ENCODE measurements at places on chromosomes 7 and 10.

DNA sequence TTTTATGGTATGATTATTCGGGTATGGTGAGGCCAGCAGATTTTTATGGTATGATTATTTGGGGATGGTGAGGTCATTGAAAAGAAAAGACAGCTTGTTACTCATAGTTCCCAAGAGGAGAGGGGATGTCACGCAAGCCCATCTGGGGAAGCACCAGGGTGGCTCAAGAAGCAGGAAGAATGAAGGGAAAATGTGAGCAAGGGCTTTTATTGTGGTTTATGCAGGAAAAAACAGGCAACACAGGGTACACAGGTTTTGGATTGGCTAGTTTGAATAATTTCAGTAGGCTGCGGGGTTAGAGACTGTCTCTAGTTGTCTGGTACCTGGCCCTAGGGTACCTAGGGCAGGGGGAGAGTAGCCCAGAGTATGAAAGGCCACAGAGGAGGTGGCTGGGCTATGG lies 26.8 kb upstream of the DGKI start:
- DNase-seq, result no peak

DNA sequence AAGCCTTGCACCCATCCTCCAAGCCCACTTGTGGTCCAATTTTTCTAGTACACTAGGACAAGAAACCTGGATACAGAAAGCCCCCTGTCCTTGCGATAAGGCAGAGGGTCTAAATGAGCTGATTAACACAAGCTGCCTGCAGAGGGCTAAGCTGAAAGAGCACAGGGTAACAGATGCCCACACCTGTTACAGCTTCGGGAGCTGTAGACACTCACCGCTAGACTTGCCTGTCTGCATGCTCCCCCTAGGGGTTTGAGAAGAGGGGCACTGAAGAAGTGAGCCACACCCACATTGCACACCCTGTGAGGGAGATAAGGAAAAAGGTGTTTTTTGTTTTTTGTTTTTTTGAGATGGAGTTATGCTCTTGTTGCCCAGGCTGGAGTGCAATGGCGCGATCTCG lies 386.5 kb upstream of the AUTS2 start:
- no peak for DNase-seq

DNA sequence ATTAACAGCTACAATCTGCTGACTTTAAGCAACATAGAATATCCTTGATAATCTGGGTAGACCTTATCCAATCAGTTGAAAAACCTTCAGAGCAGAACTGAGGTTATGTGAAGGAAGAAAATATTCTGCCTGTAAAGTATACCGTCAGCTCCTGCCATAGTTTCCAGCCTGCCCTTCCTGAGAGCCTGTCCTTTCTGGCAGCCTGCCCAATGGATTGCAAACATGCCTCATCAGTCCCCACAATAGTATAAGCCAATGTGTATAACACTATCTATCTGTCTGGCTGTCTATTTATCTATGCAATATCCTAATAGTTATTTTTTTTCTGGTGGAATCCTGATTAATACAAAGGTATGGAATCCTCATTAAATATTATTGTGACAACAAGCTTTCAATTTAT lies 489.2 kb upstream of the KCND2 start:
- DNase-seq, result no peak

DNA sequence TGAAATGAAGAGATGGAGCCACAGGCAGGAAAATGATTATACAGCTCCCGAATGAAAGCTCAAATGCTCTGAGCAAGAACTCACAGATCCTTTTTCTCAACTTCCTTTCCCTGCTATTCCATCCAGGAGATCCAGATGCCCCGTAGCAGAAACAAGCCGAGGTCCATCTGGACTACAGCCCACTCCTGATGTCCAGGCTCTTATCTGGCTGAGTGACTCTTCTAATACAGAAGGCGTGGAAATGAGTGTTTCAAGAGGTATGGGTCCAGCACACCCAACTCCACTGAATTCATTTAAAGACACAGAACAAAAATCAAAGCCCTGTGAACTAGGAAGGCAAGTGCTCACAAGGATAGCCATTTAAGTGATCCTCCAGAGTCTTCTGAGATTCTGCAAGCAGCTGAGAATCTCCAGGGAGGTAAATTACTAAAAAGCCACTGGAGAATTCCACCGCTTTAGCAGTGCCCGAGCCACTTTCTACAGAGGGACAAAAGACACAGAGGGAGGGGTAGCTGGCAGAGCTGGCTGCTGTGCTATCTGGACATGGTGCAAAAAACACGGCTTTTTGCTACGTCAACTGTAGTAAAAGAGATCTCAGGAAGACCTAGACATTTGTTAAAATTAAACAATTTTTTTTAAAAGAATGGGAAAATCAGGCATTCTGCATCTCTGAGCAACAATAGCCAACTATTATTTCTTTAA lies 24.5 kb downstream of the FAM171A1 start:
- DNase-seq, result no peak

DNA sequence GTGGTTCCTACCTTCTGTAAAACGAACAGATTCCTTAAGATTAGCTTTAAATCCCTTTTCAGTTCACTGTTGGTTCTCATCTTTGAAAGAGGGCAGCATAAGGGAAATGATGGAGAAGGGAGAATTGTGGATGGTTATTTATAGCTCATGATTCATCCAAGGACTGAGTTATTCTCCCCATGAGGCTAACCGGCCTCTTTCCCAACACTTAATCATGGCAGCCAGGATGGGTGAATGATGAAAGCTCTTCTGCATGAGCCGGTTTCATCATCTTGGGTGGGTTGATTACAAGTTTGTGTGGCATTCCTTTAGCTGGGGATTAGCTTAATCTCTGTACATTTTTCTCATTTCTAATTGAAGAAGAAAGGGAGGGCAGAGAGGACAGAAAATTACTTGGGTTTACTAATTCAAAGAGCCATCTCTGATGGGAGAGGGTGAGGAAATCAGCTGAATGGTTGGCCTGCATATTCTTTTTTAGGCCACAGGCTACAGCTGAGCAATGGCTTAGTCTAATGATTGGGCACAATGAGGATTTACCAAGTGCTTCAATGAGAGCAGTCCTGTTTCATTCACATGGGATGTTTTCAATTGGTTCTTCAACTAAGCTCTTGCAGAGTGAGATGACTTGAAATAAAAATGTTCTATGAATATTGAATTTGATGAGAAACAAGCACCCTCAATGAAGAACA lies 250.0 kb downstream of the BMPER start:
- no peak for DNase-seq

GRCh38 chr10:96830511-96831199 lies 1.4 kb upstream of the LCOR start:
- DNase-seq, result peak; percentile 74

GRCh38 chr7:81887098-81888090 lies 117.5 kb upstream of the HGF start:
- DNase-seq, result no peak

- DNase-seq, result no peak
These were observed 20.2 kb downstream of the KDM7A start for GRCh38 chr7:140156460-140157080.

- DNase-seq, result no peak
These were observed 46.3 kb downstream of the PHYHIPL start for GRCh38 chr10:59222788-59223187.

- DNase-seq, result no peak
These were observed 2.3 kb downstream of the FBXO24 start for GRCh38 chr7:100588438-100588837.
